ENCODE measurements at places on chromosomes 12 and 14. TPM values are rescaled to one million over a fixed set of nuclear protein-coding genes. Genes with fewer than 3 reads are reported as not detected.

The BTG1 gene
- 72.6 TPM for polyA plus RNA-seq

The DIO2 gene
- polyA plus RNA-seq, result 1.4 TPM

The TMTC1 gene
- polyA plus RNA-seq, result 5.4 TPM

The CLEC1B gene
- polyA plus RNA-seq, result not detected

The SLC38A6 gene
- 5.0 TPM for polyA plus RNA-seq

The NINJ2 gene
- 26.6 TPM for polyA plus RNA-seq

The NFE2 gene
- polyA plus RNA-seq, result 0.83 TPM

The CCND2 gene
- 3.1 TPM for polyA plus RNA-seq

The BIN2 gene
- polyA plus RNA-seq, result 1.3 TPM

The PMCH gene
- polyA plus RNA-seq, result not detected

The CNTN1 gene
- 19.5 TPM for polyA plus RNA-seq

The TMTC2 gene
- 11.4 TPM for polyA plus RNA-seq

The SELPLG gene
- 8.1 TPM for polyA plus RNA-seq

The OVCH1 gene
- not detected for polyA plus RNA-seq

The KLRD1 gene
- 0.46 TPM for polyA plus RNA-seq

The RDH12 gene
- polyA plus RNA-seq, result 0.63 TPM

The NOS1 gene
- 1.5 TPM for polyA plus RNA-seq

The YAF2 gene
- polyA plus RNA-seq, result 10.2 TPM

The PLD4 gene
- polyA plus RNA-seq, result 6.0 TPM

The KCNH3 gene
- polyA plus RNA-seq, result 30.6 TPM

The HELB gene
- polyA plus RNA-seq, result 0.15 TPM

The RND1 gene
- 11.6 TPM for polyA plus RNA-seq

The C1R gene
- polyA plus RNA-seq, result 17.0 TPM

The TMEM119 gene
- polyA plus RNA-seq, result 4.6 TPM

The CISTR gene
- not detected for polyA plus RNA-seq

The IAPP gene
- not detected for polyA plus RNA-seq

The KERA gene
- polyA plus RNA-seq, result not detected

The DYRK2 gene
- polyA plus RNA-seq, result 12.1 TPM

The GEMIN2 gene
- 12.2 TPM for polyA plus RNA-seq

The AVPR1A gene
- 0.14 TPM for polyA plus RNA-seq

The INSM2 gene
- 0.48 TPM for polyA plus RNA-seq

The GLT1D1 gene
- polyA plus RNA-seq, result 6.6 TPM

The MAGOHB gene
- polyA plus RNA-seq, result 24.9 TPM

The PLBD1 gene
- polyA plus RNA-seq, result 0.98 TPM

The PGF gene
- polyA plus RNA-seq, result 21.8 TPM

The NYNRIN gene
- 6.4 TPM for polyA plus RNA-seq

The KLHL33 gene
- not detected for polyA plus RNA-seq

The PTCSC3 gene
- 2.2 TPM for polyA plus RNA-seq

The AKAP5 gene
- 1.5 TPM for polyA plus RNA-seq

The PZP gene
- polyA plus RNA-seq, result not detected

The JDP2 gene
- 12.2 TPM for polyA plus RNA-seq

The BDKRB1 gene
- not detected for polyA plus RNA-seq

The PLEKHD1 gene
- polyA plus RNA-seq, result 0.27 TPM

The FITM1 gene
- 2.5 TPM for polyA plus RNA-seq

The ZBTB42 gene
- polyA plus RNA-seq, result 2.2 TPM

The CLEC4D gene
- not detected for polyA plus RNA-seq

The PRB2 gene
- polyA plus RNA-seq, result not detected

The GPR84 gene
- polyA plus RNA-seq, result not detected

The ANKRD33 gene
- not detected for polyA plus RNA-seq

The C12orf42 gene
- 0.80 TPM for polyA plus RNA-seq

The CIDEB gene
- polyA plus RNA-seq, result 26.2 TPM

The C14orf39 gene
- polyA plus RNA-seq, result not detected

The FNTB gene
- polyA plus RNA-seq, result 34.5 TPM

The CACNA2D4 gene
- polyA plus RNA-seq, result not detected

The SERPINA3 gene
- 97.5 TPM for polyA plus RNA-seq

The RTN1 gene
- 674 TPM for polyA plus RNA-seq

The FLRT2 gene
- 3.9 TPM for polyA plus RNA-seq

The ACOT4 gene
- polyA plus RNA-seq, result 2.4 TPM

The CLEC2B gene
- 0.90 TPM for polyA plus RNA-seq

The DPPA3 gene
- polyA plus RNA-seq, result not detected
